ENCODE measurements at places on chromosomes 16 and 17. TPM values are rescaled to one million over a fixed set of nuclear protein-coding genes. Genes with fewer than 3 reads are reported as not detected.

CES1 gene
- not detected for total RNA-seq

COL1A1 gene
- total RNA-seq = 1.0 TPM

KRTAP9-4 gene
- not detected for total RNA-seq

MT1H gene
- 1.1 TPM for total RNA-seq

LRRC75A gene
- total RNA-seq = 1.8 TPM

DLX4 gene
- 0.67 TPM for total RNA-seq

RNF43 gene
- total RNA-seq = 0.67 TPM

CCL5 gene
- total RNA-seq = 477 TPM

KCNJ12 gene
- not detected for total RNA-seq

CACNG1 gene
- not detected for total RNA-seq

MRPS23 gene
- 87.1 TPM for total RNA-seq

Data from activated CD8-positive, alpha-beta memory T cell treated with anti-CD3 and anti-CD28 coated beads for 36 hours (primary cell).